Esophagus muscularis mucosa (tissue), 4 donors: ENCODE measurements at places on chromosomes 4 and X. TPM values are rescaled to one million over a fixed set of nuclear protein-coding genes. Genes with fewer than 3 reads are reported as not detected.

GRCh38 chrX:46611658-46612362 lies 38.2 kb downstream of the CHST7 start:
- DNase-seq = no peak

- no peak for DNase-seq
Measured at GRCh38 chr4:21118301-21118700, 418.0 kb downstream of the PACRGL start.

DNA sequence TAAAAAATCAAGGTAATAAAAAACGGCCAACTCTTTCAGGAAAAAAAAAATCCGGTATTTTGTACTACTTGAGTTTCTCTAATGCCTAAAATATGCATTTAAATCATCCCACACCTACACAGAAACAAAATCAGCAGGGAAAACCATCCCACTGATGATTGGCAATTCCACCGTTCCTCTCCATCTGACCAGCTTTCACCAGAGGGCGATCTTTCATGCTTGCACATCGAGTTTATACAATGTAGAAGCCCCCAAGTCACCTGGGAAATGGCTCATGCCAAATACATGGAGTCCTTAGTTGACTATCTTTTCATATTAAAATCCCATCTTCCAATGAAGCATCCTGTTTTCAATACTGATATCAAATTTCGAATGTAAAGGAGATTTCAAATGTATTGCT lies 69.2 kb downstream of the PTCHD1 start:
- DNase-seq = no peak

- no peak for DNase-seq
Measured at GRCh38 chrX:85905851-85906250, 141.5 kb downstream of the CHM start.

- no peak for DNase-seq
Measured at GRCh38 chr4:14023896-14024295, 396.4 kb upstream of the BOD1L1 start.

DNA sequence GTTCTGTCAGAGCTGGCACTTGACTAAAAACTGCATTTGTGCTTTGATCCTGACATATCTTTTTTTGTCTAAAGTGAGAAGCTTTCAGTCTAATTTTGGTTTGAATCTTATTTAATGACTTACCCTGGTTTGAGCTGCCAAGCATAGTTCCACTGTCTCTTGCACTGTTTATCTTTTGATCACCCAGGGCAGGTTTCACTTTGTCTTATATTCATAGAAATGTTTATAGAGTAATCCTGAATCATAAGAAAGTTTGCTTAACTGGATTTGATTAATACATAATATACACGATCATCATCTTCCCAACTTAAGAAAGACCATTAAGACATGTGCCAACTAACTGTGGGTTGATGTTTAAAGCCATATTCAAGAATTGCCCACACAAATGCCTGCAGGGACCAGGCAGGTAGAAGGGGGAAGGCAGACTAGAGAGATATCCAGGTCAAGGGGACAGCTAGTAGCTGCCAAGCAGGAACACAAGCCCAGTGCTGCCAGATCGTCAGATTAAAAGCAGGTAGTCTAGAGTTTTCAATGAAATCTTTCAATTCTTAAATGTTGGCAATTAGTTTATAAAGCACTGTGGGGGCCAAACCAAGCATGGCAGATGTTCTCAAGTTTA lies 1.9 kb downstream of the GK start:
- DNase-seq = no peak

DNA sequence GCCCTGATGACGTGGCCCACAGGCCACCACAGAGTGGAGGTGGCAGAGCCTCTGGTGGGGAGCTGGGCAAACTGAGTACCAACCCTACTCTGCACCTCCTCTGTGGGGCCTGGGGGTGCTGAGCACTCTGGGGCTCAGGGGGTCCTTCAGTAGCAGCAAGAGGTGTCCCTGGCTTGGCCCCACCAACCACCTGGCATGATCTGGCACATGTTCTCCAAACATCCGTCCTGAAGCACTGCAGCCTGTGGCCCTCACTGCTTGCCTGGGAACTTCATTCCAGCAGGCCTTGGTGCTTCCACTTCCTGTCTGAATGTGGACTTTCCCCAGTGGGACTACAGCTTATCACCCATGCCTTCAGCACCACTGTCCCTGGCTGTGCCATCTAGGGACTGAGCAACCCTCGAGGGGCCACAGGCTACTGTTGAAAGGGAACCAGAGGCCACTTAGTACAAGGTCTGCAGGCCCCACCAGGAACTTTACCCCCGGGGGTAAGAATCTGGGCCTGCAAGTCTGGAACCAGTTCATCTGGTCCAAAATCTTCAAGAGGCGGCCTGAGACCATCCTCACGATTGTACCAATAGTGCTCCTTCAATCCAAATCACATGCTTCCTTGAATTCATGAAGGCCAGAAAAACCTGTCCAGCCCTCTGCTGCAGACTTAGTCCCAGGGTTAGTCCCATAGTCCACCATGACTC lies 13.2 kb downstream of the TNIP2 start:
- no peak for DNase-seq

- no peak for DNase-seq
Measured at GRCh38 chrX:39816871-39817731, 280.7 kb downstream of the BCOR start.

DNA sequence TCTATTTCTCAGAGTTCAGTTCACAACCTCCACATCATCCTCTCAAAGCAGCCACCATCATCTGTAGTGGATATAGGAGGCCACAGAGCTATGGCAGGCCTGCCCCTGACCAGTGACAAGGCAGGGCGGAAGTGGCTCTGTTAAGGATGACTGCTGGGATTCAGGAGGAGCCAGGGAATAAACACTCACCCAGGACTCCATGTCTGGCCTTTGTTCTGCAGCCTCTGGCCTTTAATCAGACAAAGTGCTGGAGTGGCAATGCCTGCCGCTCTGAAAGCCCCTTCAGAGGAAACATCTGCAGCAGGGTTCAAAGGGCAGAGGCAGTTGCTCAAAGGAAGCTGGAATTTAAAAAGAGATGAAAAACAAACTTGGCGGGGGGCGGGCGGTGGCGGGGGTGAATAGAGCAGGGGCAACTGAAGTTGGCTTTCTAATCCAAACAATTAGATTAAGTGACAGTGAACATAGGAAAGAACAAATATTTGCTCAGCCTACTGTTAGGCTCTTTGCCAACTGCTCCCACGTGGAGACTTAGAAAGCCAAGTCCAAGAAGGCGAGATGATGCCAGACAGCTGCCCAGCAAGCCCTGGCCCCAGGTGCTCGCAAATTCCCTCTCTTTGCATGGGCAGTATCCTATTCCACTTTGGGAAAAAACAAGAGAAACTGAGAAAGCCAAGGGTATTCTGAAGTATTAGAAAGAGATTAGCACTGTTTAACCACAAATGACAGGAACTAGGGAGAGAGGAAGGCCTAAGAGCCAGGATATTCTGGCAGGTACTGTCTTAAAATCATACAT lies 5.5 kb downstream of the MPP1 start:
- DNase-seq = no peak

GRCh38 chr4:163651761-163652160 lies 157.3 kb downstream of the TMA16 start:
- no peak for DNase-seq

GRCh38 chrX:153631907-153632594 lies 15.0 kb upstream of the DUSP9 start:
- DNase-seq = no peak

The IGSF1 gene
- total RNA-seq = 4.3 TPM
